ENCODE measurements at places on chromosomes 2 and 18. TPM values are rescaled to one million over a fixed set of nuclear protein-coding genes. Genes with fewer than 3 reads are reported as not detected.

Gene FEV
- total RNA-seq = not detected

Gene SGPP2
- total RNA-seq = 0.05 TPM

Gene BAZ2B
- total RNA-seq = 24.0 TPM

GRCh38 chr2:207045531-207045930 lies 106.2 kb downstream of the CPO start:
- DNase-seq = peak; percentile 27

DNA sequence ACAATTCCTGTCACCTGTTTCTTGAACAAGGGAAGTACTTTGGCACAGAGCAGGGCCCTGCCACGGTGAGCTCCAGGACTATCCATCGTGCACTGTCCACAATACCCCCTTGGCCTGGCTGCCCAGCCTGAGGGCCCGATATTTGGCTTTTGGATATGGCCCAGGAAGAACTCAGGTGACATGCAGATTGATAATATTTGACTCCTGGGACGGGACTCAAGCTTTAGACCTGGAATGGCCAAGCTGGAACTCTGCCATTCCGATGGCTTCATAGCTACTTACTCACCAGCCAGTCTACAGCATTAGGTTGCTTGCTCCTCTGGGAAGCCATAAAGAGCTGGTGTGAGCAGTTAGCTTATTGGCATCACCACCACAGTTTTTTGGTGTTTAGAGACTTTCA lies 26.6 kb downstream of the EML6 start:
- peak; percentile 56 for DNase-seq
